Nephron progenitor cell (in vitro differentiated cells): ENCODE measurements at places on chromosomes 12 and 14.

DNA sequence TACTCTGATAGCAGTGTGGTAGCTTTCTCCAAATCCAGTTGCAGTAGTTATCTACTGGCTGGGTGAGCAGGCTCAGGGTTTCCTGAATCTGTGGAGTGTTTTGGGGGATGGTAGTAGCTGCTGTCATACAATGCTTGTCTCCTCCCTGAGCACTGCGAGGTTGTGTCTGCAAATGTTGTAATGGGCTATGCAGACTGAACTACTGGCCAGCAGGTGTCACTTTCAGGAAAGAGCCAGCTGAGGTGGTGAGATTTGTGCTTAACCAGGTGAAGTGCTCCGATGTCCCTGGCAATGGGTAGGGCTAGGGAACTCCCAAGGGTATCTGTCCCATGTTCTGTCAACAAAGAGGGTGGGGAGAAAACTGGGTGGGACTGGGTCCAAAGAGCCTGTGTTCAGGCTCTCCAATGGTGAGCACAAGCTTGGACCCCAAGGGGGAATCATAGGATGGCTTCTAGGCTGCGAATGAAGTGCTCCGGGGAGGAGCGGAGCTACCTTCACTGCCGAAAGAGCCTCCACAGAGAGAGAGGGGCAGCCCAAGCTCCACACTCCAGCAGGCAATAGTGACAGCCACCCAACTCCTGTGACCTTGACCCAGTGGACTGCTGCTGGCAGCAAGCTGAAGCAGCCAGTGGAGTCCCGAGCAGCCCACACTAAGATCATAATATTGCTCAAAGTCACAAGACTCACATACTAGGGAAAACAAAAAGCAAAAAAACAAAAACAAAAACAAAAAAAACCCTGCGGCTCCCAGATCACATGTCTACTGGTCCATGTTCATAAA, 1324.0 kb upstream of the USP15 start:
- no peak overlapping the region for H3K4me3 ChIP-seq
- no peak overlapping the region for H3K27ac ChIP-seq
- no peaks in the 10 kb centered on the region for H3K36me3 ChIP-seq
- H3K27me3 ChIP-seq = no peaks in the 10 kb centered on the region
- DNase-seq = no peak
- H3K4me1 ChIP-seq = no peaks in the 10 kb centered on the region

GRCh38 chr14:103684871-103685270, 30.4 kb downstream of the XRCC3 start:
- DNase-seq = no peak
- H3K4me1 ChIP-seq = no peaks in the 10 kb centered on the region
- H3K36me3 ChIP-seq = peaks cover 55% of the 10 kb centered on the region
- H3K27me3 ChIP-seq = no peaks in the 10 kb centered on the region
- H3K4me3 ChIP-seq = no peak overlapping the region
- no peak overlapping the region for H3K27ac ChIP-seq

DNA sequence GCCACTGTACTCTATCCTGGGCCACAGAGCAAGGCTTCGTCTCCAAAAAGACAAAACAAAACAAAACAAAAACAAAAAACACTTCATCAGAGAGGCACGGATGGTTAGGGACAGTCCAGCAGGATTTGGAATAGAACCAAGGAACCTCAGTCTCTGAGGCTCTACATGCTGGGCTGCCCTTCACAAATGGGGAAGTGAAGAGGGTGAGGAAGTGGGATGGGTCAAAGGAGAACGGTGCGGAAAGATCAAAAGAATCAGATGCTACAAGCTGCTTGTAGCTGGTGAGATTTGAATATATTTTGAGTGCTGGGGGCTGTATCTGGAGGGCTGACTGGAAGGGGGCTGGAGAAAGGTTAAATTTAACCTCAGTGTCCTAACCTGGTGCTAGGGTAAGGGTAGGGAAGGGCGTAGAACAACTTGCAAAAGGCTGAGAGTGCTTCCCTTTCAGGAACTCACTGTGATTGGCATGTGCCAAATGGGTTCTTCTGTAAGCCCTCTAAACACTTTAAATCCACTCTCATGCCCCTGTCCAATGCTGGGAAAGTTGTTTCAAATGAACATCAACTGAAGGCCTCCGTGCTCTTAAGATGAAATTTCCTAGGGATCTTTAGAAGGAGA, 4.6 kb downstream of the FOXJ2 start:
- H3K36me3 ChIP-seq = peaks cover 20% of the 10 kb centered on the region
- H3K4me3 ChIP-seq = no peak overlapping the region
- peaks cover 8% of the 10 kb centered on the region for H3K27me3 ChIP-seq
- no peak overlapping the region for H3K27ac ChIP-seq
- H3K4me1 ChIP-seq = peaks cover 65% of the 10 kb centered on the region

DNA sequence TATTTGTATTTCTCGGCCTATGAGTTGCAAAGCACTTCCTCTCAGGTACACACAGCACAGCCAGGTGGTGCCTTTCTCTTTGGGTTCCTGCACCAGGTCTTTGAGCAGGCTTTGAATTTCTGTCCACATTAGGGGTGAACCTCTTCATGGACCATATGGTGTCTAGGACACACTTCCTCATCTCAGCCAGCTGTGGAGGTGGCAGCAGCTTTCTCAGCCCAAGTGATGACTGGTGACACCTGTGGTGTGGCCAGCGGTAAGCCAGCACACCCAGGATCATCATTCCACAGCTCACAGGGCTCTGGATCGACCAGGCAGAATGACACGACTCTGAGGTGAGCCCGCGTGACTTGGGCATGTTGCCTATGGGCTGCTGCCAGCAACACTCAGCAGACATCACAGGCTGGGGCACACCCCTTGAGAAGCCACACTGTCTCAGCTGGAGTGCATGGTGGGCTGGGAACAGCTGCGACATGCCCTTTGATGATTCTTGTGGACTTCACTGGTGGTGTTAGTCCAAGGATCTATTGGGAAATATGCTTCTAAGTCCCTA, 36.8 kb downstream of the SLC5A8 start:
- peaks cover 8% of the 10 kb centered on the region for H3K27me3 ChIP-seq
- DNase-seq = no peak
- H3K4me1 ChIP-seq = no peaks in the 10 kb centered on the region

DNA sequence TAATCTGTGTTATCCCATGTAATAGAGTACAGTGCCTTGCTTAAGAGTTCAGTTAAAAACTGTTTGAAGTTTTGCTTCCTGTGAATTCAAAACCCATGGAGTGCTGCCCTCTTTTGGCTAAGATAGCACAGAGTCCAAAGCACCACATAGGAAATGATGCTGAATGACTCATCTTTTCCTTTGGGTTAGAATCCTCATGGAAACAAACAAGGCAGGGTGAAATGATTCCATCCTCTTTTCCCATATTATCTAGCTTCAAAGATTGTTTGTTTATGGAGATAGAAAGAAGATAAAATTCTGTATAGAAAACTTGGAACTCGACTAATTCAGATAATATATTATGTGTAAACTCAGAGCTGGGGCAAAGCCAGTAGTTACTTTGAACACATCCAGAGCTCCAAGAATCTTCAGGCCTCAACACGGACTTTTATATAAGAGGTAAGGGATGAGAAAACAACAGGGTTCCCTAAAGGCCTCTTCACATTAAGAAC, 87.4 kb downstream of the OTOGL start:
- peak; percentile 19 for DNase-seq
- no peak overlapping the region for H3K4me3 ChIP-seq
- H3K27me3 ChIP-seq = no peaks in the 10 kb centered on the region
- H3K4me1 ChIP-seq = peaks cover 29% of the 10 kb centered on the region
- H3K27ac ChIP-seq = no peak overlapping the region
- H3K36me3 ChIP-seq = no peaks in the 10 kb centered on the region

DNA sequence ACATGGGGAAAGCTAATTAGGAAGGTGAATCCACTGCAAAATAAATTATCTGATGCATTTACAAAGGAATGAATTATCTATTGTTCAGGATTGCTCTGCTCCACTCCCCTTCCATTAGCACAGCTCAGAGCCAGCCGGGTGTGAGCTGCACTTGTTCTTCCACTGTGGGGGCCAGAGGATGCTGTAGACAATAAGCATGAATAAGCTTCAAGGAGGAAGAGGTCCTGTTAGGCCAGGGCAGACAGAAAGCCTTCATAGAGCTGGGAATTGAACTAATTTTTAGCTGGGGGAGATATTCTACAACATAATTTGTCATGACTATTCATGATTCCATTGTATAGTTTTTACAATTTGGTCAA, 137.6 kb upstream of the MAX start:
- H3K36me3 ChIP-seq = no peaks in the 10 kb centered on the region
- H3K27me3 ChIP-seq = no peaks in the 10 kb centered on the region
- H3K4me3 ChIP-seq = no peak overlapping the region

DNA sequence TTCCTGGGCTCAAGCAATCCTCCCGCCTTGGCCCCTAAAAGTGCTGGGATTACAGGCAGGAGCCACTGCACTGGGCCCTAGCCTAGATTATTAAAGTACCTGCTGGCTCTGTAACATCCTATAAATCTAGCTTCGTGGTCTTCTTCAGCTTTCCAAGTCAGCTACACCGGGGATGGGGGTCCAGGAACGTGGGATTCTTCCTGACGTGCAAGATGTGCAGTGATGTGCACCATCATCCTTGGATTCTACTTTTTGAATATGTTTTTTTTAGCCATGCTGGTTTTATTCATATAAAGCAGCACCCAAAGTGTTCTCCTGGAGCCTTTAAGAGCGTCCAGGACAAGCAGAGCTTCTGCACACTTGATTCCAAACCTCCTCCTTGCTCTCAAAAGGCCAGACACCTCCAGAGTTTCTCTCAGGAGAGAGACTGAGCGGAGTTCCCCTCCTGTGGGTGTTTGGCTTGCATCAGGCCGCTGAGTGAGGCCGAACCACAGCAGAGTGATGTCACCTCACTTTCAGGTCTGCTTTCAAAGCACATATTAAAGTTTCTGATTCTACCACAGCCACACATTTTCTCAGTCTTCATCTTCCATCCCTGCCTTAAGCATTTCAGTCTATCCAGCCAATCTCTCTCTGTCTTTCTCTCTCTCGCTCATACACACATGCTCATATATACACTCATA, 33.4 kb downstream of the VCPKMT start:
- no peak overlapping the region for H3K4me3 ChIP-seq
- H3K36me3 ChIP-seq = no peaks in the 10 kb centered on the region
- peaks cover 35% of the 10 kb centered on the region for H3K4me1 ChIP-seq
- peaks cover 5% of the 10 kb centered on the region for H3K27me3 ChIP-seq
- no peak for DNase-seq

GRCh38 chr14:79599239-79599638, 612.1 kb downstream of the DIO2 start:
- no peaks in the 10 kb centered on the region for H3K4me1 ChIP-seq
- H3K36me3 ChIP-seq = peaks cover 14% of the 10 kb centered on the region
- no peak overlapping the region for H3K4me3 ChIP-seq

DNA sequence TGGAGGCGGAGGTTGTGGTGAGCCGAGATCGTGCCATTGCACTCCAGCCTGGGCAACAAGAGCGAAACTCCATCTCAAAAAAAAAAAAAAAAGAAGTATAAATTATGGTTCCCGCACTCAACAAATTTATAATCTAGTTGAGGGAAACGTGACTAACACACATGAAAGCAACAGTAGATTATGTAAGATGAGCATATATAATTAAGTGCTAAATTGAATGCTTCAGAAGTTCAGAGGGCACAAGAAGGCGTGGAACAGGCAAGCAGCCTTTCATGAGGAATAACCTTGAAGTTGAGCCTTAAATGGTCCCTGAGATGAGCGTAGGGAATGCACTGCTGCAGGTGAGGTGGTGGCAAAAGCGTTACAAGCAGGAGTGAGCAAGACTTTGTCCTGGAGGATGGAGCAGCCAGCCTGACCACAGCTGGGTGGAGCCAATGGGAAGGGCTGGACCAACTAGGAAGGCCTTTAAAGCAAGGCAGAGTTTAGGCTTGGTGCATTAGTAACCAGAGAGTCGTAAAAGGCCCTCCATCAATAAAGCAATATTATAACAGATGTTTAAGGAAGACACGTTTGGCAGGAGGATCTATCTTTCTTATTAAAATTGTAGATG, 30.6 kb upstream of the TUBA1A start:
- no peak overlapping the region for H3K27ac ChIP-seq
- H3K4me1 ChIP-seq = peaks cover 23% of the 10 kb centered on the region
- H3K27me3 ChIP-seq = peaks cover 8% of the 10 kb centered on the region

GRCh38 chr12:66270613-66271012, 31.7 kb upstream of the HELB start:
- no peaks in the 10 kb centered on the region for H3K4me1 ChIP-seq
- H3K36me3 ChIP-seq = no peaks in the 10 kb centered on the region
- no peak for DNase-seq
- H3K27ac ChIP-seq = no peak overlapping the region

DNA sequence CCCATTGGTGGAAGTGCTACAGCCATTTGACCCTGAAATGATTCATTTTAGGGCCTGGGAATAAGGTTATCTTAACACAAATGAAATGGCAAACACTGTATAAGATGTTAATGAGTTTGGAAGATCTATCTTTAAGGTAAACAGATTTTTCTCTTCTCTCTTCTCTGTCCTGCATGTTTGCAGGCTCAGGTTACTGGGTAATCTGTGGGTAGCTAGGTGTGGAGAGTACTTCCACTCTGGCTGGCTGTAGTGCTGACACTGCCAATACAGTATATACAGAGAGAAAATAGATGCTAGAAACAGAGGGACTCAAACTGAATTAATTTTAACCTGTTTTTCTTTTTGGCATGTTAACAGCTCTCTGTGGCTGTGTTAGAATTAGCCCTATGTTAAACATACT, 84.6 kb downstream of the SLC38A6 start:
- H3K27me3 ChIP-seq = no peaks in the 10 kb centered on the region
- no peak for DNase-seq
- H3K4me1 ChIP-seq = peaks cover 60% of the 10 kb centered on the region
- H3K36me3 ChIP-seq = peaks cover 35% of the 10 kb centered on the region
- peak overlapping the region; percentile 85 for H3K27ac ChIP-seq

DNA sequence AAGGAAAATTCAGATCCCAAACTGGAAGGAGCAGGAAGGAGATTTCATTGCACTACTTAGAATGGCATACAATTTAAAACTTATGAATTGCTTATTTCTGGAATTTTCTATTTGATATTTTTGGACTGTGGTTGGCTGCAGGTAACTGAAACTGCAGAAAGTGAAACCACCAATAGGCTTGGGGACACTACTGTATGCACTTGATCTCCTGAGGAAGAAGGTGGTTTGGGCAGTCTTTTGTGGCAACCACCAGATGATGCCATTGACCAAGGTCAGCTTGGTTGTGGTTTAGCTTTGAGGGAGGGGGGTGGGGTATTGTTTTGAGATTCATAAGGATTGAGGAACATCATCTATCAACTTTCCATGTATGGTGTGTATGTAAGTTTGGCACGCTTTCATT, 209.5 kb upstream of the STXBP6 start:
- no peaks in the 10 kb centered on the region for H3K36me3 ChIP-seq
- DNase-seq = no peak
- H3K27ac ChIP-seq = no peak overlapping the region
- H3K27me3 ChIP-seq = peaks cover 8% of the 10 kb centered on the region
